Head of caudate nucleus (tissue), 42 donors: ENCODE measurements at places on chromosomes 4 and X.

GRCh38 chr4:51868449-51868847 lies 25.5 kb downstream of the DCUN1D4 start:
- no peak for DNase-seq

DNA sequence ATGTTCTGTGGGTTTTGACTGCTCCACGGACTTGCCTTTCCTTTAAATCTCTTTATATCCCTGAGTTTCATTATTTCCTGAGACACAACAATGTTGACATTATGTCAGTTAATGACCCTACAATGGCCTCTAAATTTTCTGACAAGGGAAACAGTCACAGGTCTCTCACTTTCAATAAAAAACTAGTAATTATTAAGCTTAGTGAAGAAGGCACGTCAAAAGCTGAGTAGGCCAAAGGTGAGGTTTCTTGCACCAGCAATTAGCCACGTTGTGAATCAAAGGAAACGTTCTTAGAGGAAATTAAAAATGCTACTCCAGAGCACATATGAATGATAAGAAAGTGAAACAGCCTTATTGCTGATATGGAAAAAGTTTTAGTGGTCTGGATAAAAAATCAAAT lies 930.2 kb upstream of the GRID2 start:
- no peak for DNase-seq

DNA sequence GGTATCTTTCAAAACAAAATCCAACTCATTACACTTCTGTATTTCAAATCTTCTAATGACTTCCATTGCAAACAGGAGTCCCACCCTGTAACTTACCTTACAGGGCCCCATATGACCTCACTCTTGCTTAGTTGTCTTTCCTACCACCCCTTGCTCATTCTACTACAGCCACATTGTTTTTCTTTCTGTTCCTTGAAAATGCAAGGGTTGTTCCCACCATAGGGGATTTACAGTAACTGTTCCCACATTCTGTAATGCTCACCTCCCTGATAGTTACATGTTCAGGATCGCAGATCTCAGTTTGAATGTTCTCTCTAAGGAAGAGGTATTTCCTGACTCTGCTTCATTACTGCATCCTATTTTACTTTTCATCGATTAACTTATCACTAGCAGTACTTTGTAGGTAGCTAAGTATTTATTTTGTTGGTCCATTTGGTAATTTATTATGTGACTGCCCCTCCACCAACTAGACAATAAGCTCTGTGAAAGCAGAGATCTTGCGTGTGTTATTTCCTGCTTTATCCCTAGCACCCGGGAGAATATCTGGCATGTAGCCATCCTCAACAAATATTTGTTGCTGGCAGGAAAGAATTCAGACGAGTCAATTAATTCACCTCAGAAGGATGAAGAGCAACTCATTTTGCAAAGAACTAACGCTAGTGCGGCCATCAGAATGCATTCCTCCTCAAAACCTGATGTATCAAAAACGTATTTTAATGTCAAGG lies 21.4 kb downstream of the MAOB start:
- DNase-seq: no peak

- no peak for DNase-seq
These were observed 2.8 kb downstream of the CCNQ start for GRCh38 chrX:153595859-153596857.

GRCh38 chrX:148865277-148866210 lies 365.1 kb downstream of the AFF2 start:
- no peak for DNase-seq

DNA sequence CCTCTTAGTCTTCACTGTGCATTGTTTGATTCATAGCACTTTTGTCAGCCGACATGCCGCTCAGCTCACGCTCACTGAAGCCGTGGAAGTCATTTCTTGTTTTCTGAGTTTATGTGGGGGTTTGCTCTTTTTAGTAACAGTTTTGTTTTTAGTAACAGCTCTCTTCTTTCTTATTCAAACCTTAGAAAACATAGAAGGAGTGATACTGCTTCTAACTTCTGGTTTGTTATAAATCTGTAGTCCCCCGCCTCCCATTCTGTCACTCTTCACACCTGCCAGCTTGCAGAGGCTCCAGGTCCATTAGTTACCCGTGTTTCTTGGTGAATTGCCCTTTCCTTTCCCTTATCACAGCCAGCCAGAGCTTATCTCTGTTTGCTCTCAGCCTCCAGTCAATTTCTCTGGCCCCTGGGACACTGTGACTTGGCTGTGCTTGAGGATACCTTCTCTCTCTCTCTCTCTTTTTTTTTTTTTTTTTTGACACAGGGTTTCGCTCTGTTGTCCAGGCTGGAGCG lies 50.5 kb downstream of the GRK4 start:
- no peak for DNase-seq

DNA sequence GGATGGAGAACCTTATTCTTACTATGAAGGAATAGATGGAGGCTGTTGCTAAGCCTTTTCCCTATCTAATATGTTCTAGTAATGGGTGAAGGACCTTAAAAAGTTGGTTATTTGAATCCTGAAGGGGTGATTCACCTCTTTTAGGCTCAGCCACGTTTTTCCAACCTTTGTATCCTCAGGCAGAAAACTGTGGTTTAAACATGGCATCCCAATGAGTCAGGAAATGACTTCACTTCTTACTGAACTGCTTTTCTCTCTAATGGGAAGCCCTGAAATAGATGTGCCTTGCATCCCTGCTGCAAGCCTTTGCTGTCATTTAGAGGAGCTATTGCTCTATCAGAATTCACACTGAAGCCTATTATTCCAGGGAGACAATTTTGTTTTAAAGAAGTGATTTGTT lies 191.0 kb upstream of the ARX start:
- DNase-seq: no peak

DNA sequence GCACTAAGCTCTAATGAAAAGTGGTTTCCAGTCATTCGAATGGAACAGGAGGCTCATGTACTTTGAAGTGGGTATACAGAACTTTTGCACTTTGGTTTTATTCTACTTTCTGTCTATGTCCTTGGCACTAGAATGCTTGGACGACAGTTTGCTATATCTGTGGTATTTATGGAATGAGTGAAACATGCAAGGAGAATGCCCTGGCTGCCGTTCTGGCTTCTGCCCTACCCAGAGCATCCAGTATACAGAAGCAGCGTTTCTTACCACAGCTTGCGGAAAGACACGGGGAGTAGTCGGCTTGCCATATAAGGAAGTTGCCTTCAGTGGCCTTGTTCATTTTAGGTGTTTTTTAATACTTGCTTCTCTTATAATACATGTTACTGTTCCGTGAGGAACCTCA lies 98.0 kb downstream of the TBL1X start:
- DNase-seq: no peak
